ENCODE measurements at places on chromosomes 4 and X. TPM values are rescaled to one million over a fixed set of nuclear protein-coding genes. Genes with fewer than 3 reads are reported as not detected.

Gene CT45A1
- not detected for total RNA-seq

Gene ZXDB
- 5.7 TPM for total RNA-seq

Gene CENPI
- total RNA-seq: 28.5 TPM

DNA sequence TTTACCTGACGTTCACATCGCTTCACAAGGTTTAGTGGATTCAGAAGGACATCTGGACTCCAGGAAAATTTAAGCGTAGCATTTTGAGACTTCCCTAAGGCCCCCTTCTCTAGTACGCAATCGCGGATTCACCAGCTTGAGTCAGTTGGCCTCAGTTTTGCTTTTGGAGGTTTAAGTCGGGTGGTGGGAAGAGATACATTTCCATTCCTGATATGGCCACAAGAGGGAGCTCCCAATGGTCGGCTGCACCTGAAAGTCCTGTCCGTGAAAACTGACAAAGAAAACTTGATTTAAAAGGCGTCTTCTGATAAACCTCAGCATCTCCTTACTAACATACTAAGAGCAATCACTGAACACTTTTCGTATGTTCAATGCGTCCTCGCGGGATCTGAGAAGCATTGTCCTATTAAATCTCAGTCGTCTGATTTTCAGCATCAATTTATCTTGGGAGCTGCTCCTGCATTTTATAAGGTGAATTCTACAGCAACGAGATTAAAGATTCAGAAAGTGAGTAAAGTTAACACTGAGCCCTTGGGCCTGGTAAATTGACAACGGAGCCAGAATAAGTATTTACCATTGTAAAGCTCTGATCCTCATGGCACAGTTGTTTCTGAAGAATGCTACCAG lies 50.6 kb downstream of the LGI2 start:
- no peak overlapping the region for H3K4me3 ChIP-seq
- no peaks in the 10 kb centered on the region for H3K36me3 ChIP-seq
- no peak overlapping the region for H3K27ac ChIP-seq

GRCh38 chr4:48252313-48252712 lies 17.3 kb downstream of the TEC start:
- no peak overlapping the region for H3K4me3 ChIP-seq
- H3K36me3 ChIP-seq: no peaks in the 10 kb centered on the region
- no peaks in the 10 kb centered on the region for H3K27me3 ChIP-seq
- H3K4me1 ChIP-seq: no peaks in the 10 kb centered on the region
- no peak for DNase-seq

DNA sequence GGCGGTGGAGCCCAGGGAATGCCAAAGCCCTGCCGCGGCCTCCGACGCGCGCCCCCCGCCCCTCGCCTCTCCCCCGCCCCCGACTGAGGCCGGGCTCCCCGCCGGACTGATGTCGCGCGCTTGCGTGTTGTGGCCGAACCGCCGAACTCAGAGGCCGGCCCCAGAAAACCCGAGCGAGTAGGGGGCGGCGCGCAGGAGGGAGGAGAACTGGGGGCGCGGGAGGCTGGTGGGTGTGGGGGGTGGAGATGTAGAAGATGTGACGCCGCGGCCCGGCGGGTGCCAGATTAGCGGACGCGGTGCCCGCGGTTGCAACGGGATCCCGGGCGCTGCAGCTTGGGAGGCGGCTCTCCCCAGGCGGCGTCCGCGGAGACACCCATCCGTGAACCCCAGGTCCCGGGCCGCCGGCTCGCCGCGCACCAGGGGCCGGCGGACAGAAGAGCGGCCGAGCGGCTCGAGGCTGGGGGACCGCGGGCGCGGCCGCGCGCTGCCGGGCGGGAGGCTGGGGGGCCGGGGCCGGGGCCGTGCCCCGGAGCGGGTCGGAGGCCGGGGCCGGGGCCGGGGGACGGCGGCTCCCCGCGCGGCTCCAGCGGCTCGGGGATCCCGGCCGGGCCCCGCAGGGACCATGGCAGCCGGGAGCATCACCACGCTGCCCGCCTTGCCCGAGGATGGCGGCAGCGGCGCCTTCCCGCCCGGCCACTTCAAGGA lies at the start of gene FGF2:
FGF2 (plus strand) TSS at position 279 of the 705 bp plus-strand sequence; CDS start at position 623, 344 bp downstream.
- peaks cover 8% of the 10 kb centered on the region for H3K36me3 ChIP-seq
- DNase-seq: no peak
- peak within 1 kb of the TSS; percentile 72 for H3K4me3 ChIP-seq
- no peak within 1 kb of the TSS for H3K27ac ChIP-seq
- peaks cover 68% of the 10 kb centered on the region for H3K27me3 ChIP-seq

Gene CFP
- 45.1 TPM for total RNA-seq

Gene SPANXN3
- total RNA-seq: not detected

Gene ALB
- total RNA-seq: not detected

DNA sequence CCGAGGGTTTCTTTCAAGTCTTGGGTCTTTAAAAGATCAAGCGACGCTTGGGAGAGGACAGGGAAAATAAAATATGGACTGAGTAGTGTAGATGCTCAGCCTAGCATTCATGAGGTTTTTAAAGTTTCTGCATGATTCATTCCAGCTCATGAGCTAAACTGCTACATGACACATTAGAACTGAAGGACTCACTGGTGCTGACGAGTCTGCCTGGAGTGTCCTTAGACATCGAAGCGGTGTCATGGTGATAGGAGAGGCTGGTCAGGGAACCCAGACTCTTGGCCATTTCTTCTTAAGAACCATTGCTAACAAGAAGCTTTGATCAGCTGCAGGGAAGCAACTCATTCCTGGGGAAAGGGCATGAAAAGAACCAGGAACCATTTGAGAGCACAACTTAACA lies 158.6 kb downstream of the TRIML1 start:
- H3K4me1 ChIP-seq: no peaks in the 10 kb centered on the region
- no peaks in the 10 kb centered on the region for H3K36me3 ChIP-seq
- H3K4me3 ChIP-seq: no peak overlapping the region
- no peak for DNase-seq
- H3K27me3 ChIP-seq: no peaks in the 10 kb centered on the region
- no peak overlapping the region for H3K27ac ChIP-seq

Gene S100P
- total RNA-seq: 7.2 TPM

Gene RPS6KA6
- total RNA-seq: not detected

DNA sequence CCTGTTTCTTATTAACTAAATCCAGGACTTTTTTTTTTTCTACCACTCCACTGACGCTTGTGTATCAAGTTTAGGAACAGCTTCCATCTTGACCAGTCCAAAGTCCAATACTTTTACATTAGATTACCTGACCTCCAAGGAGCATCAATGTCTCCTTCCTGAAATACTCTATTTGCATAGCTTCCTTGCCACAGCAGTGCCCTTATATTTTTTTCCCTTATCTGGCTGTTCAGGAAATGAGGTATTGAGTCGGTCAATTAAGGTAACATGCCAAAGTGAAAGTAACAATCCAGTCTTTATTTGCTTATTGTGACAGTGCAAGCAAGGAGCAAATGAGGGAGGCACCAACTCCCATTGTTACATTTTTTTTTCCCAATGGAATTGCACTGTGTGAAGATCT lies 730.8 kb upstream of the NDST4 start:
- H3K27ac ChIP-seq: no peak overlapping the region
- no peak overlapping the region for H3K4me3 ChIP-seq
- H3K4me1 ChIP-seq: no peaks in the 10 kb centered on the region
- no peaks in the 10 kb centered on the region for H3K27me3 ChIP-seq
- H3K36me3 ChIP-seq: no peaks in the 10 kb centered on the region
- DNase-seq: no peak

Gene TLR10
- total RNA-seq: 0.23 TPM

Gene RNF128
- not detected for total RNA-seq

Gene TSPAN5
- total RNA-seq: 17.4 TPM

Data from activated CD4-positive, alpha-beta T cell treated with anti-CD3 and anti-CD28 coated beads, Interleukin-2, amount 10 ng/mL, durations not matched to agents 7 days and 5 days (primary cell).